ENCODE measurements at places on chromosomes 4 and X.

DNA sequence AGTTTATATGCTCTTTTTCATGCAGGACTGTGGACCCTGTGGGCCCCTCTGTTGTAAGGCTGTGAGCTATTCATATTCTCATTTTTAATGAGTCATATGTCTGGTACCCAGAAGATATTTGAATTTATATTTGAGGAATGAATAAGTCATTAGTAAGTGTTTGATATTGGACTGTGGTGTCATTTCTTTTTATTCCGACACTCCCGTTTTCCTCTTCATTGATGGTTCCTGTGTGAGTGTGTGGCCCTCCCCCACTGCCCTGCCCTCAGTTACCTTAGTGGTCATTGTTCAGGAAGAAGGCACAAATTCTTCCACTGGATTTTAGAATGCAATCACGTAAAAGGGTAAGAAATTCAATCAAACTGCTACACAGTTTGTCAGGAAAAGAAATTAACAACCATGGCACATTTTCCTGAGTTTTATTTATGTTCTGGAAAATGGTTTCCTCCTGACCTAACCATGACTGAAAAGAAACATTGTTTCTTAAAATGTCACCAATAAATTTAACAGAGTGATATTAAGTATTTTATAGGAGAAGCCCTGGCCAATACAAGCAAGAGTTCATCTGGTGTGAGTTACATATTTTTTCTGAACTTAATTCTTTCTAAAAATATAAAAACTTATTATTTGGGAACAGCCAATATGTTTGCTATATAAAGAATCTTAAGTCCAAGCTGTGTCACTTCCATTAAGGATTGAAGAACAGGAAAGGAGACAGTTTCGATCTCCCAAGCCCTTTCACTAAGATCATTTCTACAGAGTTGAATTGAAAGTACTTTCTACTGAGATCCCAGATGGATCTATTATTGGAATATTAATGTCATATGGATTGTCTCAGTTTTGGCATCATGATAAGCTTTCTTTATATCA, 370.5 kb upstream of the ANXA10 start:
- no peak for DNase-seq

- no peak for DNase-seq
Observed at GRCh38 chr4:28010577-28011240, 1150.1 kb downstream of the STIM2 start.

DNA sequence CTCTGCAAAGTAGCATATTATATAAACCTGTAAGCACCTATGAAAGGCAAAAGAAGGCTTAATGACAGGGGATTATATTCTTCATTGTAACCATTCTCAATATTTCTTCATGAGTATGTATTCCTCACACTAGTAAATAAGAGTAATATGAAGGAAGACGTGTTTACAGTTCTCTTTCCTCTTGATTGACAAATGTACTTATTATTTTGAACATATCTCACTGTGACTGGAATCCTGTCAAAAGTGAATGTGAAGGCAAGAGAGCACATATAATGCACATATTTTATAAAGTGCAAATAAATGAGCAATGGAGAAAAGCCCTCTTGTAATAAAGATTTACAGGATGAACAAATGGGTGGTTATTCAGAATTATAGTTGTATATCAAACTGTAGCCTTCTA, 19.7 kb downstream of the FAM47A start:
- DNase-seq = no peak

DNA sequence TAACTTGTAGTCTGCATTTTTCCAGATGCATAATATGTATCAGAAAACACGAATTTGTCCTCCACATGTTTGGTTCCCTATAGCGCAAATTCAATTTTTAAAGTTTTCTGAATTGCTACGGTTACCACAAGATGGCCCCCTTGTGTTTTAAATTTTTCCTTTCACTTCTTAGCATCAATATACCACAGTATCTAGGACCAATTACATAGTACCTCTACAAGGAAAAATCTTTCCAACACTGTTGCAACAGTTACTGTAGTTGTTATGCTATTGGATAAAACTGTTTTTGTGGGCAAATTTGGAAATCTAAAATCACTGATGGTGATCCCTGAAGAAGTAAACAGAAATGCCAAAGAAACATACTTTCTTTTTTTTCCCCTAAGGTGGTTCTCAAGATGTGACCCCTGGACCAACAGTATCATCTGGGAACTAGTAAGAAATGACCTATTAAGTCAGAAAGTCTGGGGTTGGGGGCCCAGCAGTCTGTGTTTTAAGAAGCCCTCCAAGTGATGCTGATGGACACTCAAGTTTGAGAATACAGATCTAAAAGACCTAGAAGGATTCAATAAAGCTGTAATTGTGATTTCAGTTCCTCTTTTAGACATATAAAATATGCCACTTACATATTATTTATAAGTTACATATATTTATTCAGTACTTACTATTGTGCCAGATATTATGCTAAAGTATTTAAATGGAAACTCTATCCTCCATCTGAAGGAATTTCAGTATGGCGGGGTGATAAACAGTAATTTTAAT, 3.1 kb downstream of the ZGRF1 start:
- no peak for DNase-seq

DNA sequence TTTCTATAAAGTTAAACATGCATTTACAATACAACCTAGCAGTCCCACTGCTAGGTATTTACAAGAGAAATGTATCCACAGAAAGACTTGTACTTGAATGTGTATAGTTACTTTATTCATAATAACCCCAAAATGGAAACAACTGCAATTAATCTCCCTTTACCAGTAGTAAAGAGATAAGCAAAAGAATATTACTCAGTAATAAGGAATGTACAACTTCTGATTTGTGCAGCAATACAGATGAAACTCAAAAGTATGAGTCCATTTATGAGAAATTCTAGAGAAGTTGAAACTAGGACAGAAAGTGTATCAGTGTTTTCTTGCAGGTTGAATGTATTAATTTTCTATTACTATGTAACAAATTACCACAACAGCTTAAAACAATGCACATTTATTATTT, 15.2 kb downstream of the USP53 start:
- DNase-seq = no peak

- DNase-seq = peak; percentile 8
Observed at GRCh38 chrX:16239211-16239610, 71.9 kb downstream of the MAGEB17 start.

DNA sequence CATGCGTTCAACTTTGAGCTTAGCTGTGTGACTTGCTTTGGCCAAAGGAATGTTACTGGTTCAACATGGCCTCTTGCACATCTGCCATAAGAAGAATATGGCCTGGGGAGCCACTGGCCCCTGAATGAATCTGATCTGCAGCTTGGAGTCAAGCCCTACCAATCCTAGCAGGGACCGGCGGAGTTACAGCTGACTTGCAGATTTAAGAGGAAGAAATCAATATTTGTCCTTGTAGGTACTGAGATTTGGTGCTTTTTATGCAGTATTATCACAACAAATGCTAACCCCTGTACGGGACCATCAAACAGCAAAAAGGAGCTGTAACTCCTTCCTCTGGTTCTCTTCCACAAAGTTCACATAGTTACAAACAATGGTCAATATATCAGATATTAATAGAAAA, 252.0 kb downstream of the LDB2 start:
- no peak for DNase-seq

- no peak for DNase-seq
Observed at GRCh38 chr4:95591278-95591677, 42.5 kb upstream of the UNC5C start.

DNA sequence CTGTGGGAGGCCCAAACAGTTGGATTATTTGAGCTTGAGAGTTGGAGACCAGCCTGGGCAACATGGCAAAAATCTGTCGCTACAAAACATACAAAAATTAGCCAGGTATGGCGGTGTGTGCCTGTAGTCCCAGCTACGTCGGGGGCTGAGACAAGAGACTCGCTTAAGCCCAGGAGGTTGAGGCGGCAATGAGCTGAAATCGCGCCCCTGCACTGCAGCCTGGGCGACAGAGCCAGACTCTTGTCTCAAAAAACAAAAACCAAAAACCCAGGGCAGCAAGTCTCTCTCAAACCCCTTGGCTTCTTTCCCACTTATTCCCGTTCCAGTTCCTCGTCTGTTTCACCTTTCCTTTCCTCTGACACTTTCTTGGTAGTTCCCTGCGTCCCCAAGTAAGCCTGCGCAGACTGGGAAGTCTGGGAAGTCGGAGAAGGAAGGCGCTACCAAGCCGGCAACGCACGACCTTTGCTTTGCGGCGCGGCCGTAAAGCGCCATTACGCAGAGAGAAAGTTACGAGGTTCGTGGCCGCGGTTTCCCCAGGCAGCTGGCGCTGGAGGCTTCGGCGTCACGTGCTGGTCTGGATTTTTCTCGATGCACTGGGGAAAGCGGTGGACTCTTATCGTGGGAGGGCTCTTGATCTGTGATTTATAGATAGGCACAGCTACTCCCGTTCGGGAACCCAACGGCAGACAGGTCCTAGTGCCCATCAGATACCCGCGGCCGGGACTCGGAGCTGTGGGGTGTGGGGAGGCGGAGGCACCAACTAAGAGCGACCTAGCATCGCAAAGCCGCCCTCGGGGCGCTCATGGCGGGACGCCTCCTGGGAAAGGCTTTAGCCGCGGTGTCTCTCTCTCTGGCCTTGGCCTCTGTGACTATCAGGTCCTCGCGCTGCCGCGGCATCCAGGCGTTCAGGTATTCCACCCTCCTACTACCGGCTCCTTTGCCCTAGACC, at the start of gene NUDT9:
Gene NUDT9 (plus strand): TSS at position 470 of the 949 bp plus-strand sequence. CDS start 333 bp downstream, at position 803.
- DNase-seq = peak; percentile 86

- DNase-seq = no peak
Observed at GRCh38 chr4:6491235-6491634, 18.8 kb upstream of the PPP2R2C start.

DNA sequence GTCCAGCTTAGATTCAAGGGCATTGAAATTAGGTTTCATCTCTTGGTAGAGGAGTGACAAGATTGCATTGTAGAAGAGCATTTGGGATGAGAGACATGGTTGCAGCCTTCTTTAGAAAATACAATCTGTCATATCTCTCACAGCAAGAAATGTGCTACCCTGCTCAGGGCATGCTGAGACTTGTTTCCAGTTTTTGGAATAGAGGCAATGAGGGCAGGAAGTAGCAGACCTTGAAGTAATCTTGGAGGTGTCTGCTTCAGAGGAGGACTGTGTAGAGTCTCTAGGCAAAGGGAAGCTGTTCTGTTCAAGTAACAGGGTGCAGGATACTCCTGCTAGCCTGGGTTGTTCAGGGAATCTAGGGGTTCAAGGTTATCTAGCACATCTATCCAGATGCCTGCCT, 116.1 kb upstream of the ZNF827 start:
- no peak for DNase-seq

- DNase-seq = peak; percentile 15
Observed at GRCh38 chrX:24341795-24342194, 18.6 kb upstream of the SUPT20HL1 start.

- no peak for DNase-seq
Observed at GRCh38 chr4:78613522-78614321, 62.2 kb downstream of the ANXA3 start.

- DNase-seq = no peak
Observed at GRCh38 chr4:17398035-17398434, 113.9 kb downstream of the QDPR start.

DNA sequence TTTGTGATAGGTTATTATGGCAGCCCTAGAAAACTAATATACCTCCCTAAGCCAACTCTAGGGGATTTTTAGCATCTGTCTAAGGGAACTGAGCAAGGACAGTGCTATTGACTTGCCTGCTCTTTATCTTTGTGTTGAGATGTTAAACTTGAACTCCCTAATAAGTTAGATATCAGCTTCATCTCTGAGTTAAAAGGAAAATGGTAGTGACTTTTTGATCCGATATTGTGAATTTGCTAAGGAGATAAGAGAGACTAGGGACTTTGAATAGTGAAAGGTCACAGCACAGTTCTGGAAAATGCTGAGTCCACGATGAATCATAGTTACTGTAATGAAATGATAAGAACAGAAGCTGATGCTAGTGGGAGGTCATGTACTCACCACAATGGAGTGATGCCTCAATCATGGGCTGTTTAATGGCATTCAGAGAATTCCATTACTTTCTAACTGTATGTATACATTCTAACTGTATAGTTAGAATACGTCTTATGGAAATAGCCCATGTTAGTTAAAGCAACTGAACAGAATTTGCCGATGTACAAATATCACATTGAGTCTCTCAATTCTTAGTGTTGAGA, 147.2 kb downstream of the GLRA3 start:
- no peak for DNase-seq

DNA sequence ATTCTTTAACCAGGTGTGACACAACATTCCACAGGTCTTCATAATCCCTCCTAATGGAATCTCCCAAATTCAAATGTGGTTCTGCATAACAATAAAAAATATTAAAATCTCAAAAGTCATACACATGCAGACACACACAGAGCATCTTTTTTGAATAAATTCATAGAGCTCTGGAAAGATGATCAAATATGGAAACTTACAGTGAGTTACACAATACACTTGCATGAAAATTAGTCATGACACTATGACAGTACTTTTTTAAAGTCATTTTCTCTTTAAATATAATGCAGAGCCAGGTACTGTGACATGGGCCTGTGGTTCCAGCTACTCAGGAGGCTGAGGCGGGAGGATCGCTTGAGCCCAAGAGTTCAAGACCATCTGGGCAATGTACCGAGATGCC, 38.9 kb downstream of the DDX60L start:
- no peak for DNase-seq

- DNase-seq = no peak
Observed at GRCh38 chr4:159979953-159980352, 877.1 kb downstream of the RAPGEF2 start.

DNA sequence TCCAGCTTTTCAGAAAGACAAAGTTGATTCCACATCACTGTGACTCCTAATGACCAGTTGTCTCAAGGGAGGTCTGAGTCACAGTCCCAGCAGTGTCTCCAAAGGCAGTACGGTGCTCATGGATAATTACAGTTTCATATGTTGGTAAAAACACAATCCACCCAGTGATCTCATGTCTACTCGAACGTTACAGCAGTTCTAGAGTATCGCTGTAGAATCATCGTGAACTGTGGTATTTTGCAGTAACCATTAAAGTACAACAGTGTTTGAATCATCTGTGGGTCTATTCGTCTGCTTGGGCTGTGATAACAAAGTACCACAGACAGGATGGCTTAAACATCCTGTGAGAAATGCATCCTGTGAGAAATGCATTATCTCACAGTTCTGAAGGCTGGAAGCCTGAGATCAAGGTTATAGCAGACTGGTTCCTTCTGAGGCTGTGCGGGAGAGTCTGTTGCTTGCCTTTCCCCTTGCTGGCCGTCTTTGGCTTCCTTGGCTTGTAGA, 121.1 kb upstream of the SORBS2 start:
- DNase-seq = no peak

GRCh38 chrX:154979629-154980028, 42.9 kb downstream of the F8 start:
- DNase-seq = no peak

DNA sequence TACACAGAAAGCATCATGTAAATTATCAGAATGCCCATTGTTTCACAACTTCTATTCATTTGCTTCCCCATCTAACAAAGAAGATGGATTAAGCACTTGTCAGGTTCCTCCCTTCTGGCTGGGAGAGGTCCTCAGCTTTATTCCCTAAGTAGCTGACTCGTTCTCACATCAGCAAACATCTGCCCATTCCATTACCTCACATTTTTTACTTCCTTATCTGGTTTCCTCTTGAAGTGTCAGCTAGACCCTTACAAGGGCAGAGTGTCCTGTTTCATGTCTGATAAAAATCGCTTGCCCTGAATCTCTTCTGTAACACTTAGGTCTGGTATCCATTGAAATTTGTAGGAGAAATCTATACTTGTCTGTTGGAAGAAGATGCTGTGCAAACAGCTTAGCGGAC, 34.7 kb downstream of the TMPRSS11A start:
- DNase-seq = no peak

Measured in AG09319 (cell line).